ENCODE measurements at places on chromosomes 11 and 22.
A peak's percentile ranks its signal among the peaks of the same experiment; 100 is the strongest.

- DNase-seq: peak; percentile 52
Observed at GRCh38 chr11:126282736-126283591, at the start of gene TIRAP. Gene TIRAP (plus strand): TSS chr11:126283093. CDS start chr11:126290895, 7,802 bp downstream.

- no peak for DNase-seq
Observed at GRCh38 chr11:61384271-61385242, 7.8 kb upstream of the TMEM216 start.

- no peak for DNase-seq
Observed at GRCh38 chr11:1970956-1971355, 23.8 kb downstream of the MRPL23 start.

DNA sequence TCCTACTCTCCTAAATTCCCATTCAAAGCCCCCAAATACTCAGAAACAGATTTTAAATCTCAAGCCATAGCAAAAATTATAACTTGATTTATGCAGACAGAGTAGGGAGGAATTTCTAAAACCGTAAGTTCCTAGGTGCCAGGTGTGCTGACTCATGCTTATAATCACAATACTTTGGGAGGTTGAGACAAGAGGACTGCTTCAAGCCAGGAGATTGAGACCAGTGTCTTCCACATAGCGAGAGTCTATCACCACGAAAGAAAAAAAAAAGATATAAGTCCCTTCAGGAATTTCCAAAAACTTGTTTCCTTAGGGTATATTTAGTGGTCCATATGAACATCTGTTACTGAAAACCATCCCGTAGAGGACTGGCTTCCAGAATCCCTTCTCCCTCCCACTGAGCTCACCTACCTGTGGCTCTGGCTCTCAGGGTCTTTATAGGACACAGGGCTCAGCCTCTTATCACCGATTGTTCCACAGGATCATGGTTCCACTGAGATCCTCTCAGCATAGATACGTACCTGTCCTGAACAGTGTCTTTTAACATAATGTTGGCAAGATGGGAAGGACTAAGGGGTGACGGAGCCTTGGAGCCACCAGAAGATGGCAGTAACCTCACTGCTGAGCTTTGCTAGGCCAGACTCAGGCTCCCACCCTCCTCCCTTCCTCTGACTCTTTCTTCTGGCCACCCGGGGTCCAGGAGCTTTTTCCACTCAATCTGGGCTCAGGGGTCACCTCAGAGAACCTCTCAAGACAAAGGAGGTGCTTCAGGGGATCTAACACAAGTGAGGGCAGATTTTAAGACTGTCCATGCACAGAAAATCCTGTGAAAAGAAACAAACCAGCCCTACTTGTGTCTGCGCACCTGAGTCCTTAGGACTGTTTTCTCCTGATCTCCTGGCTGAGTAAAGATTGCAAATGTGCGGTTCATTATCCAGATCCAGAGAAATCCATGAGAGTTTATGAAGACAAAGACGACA lies 117.5 kb upstream of the TOP3B start:
- DNase-seq: no peak

DNA sequence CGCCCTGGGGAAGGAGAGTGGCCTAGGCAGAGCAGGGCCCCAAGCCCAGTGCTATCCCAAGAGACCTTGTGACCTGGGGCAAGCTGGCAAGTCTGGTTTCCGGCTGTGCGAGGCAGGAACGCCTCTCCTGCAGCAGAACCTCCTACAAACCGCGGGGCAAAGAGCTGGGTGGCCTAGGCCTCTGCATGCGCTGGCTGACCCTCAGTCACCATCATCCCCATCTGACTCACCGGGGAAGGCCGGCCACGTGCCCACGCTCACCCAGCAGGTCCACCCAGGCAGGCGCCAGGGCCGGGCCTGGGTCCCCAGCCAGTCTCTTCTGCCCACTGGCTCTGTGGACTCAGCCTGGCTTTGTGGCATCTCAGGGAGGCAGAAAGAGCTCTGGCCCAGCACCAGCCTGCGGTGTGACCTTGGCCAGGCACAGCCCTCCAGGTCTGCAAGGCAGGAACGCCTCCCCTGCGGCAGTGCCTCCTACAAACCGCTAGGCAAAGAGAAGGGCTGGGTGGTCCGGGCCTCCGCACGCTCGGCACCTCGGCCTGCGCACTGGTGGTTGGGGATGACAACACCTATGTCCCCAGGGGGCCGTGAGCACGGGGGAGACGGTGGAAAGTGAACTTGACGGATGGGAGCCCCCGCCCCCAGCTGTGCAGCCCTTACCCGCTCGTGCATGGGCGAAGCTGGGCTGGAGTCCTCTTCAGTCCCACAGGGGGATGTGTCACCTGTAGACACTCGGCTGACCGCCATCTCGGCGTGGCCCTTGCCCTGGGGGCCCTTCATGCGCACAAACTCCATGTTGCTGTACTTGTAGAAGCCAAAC lies 38.2 kb downstream of the KIAA0930 start:
- DNase-seq: no peak

DNA sequence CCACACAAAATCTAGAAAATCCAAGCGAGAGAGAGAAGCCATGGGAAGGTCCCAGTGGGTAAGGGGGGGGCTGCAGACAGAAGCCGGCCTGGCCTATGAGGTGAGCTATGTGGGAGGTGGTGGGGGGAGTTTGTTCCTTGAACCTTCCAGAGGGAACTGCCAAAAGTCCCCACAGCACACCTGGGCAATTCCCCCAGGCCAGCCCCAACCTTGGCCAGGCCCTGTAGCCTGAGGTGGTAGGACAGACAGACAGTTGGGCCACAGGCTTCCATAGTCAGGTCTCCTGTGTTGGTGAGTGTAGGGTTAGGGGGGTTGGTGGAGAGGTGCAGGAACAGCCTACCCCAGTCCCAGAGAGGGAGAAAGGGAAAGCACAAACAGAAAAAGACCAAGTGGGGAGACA lies 39.0 kb downstream of the LMO1 start:
- no peak for DNase-seq

DNA sequence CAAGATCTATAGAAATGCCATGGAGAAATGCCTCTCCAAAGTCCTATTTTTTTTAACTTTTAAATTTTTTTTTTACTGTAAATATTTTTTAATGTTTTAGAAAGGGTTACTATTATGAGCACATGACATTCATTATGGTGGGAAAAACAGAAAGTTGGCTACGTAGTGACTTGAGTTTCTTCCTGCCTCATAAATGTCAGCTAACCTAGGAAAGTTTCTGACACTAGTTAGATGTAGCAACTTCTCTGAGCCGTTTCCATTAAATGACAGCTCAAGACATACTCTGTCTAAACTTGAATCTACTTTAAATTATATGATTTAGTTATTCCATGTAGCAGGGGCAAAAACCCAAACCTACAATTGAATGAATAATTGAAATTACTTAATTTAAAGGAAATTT lies 18.4 kb upstream of the CTSC start:
- no peak for DNase-seq
